SW480 (cell line): ENCODE measurements at places on chromosomes 5 and 9.

DNA sequence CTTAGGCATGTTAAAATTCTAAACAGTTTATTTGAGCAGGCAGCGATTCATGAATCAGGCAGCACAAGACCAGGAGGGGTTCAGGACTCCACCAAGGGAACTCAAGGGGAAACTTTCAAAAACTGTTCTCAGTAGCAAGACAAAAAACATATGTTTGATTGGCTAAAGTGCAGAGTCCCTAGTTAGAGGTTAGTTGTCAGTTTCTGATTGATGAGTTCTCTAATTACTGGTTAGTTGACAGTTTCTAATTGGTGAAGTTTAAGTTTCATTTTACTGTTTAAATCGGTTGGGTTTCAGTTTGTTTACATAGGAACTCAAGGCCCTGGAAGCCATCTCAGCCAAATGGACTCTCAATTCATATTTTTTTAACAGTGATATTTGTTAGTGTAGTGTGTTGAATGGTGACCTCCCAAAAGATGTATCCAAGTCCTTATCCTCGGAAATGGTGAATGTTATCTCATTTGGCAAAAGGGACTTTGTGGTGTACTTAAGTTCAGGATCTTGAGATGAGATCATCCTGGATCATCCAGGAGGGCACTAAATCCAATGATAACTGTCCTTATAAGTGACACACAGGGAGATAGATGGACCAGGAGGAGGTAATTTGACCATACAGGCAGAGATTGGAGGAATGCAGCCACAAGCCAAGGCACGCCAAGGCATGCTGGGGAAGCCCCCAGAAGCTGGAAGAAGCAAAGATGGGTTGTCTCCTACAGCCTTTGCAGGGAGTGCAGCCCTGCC is 219.2 kb upstream of the RAI14 start:
- no peak for DNase-seq

GRCh38 chr9:113471143-113471542 is 7.6 kb downstream of the RGS3 start:
- no peak for DNase-seq

- no peak for DNase-seq
Observed at GRCh38 chr9:101035098-101035497, 6.6 kb downstream of the PLPPR1 start.

GRCh38 chr5:174323878-174324281 is 278.4 kb downstream of the NSG2 start:
- DNase-seq = peak; percentile 78

GRCh38 chr5:53834500-53834899 is 274.1 kb downstream of the NDUFS4 start:
- no peak for DNase-seq

- DNase-seq = peak; percentile 65
Observed at GRCh38 chr5:76867827-76868693, 18.2 kb downstream of the S100Z start.

DNA sequence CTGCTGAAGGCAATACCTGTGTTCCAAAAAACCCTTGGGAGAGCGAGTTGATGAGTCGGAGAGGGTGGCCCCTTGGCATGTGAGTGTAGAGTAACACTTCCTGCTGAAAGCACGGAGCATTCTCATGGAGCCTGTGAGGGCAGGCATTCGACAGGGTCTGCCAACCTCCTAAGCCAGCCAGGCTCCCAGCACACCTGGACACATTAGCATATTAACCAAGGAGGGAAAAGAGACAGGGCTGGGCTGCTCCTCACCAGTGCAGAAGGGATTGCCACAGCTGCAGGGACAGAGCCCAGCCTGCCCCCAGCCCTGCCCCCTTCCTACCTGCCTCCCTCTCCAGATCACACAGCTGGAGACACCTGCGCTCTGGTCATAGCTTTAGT is 46.4 kb upstream of the SEMA4D start:
- no peak for DNase-seq

- no peak for DNase-seq
Observed at GRCh38 chr5:352639-353611, 31.4 kb downstream of the AHRR start.

DNA sequence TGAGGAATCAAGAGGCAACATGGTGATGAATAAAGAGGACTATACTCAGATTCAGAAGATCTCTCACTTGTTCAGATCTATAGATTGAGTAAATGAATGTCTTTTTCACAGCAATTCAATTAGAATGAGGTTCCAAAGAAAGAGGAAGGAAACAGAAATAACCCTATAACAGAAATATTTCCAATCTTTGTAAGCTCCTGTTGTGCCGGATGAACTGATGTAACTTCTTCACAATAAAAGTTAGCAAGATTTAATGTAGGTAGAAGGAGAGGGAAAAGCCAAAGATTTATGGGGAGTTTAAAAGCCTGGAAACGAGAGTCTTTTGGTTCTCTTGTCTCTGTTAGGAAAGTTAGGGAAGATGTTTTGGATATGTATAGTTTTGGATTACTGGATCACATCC is 92.1 kb downstream of the PBX3 start:
- no peak for DNase-seq

DNA sequence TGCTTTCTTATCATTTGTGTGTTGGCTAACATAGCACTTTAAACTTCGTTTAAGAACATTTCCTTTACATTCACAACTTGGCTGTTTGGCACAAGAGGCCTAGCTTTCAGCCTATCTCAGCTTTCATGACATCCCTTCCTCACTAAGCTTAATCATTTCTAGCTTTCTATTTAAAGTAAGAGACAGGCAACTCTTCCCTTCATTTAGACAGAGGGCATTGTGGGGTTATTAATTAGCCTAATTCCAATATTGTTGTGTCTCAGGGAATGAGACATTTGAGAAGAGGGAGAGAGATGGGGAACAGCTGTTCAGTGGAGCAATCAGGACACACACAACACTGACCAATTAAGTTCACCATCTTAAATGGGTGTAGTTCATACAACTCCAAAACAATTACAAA is 51.0 kb upstream of the OR2K2 start:
- no peak for DNase-seq

DNA sequence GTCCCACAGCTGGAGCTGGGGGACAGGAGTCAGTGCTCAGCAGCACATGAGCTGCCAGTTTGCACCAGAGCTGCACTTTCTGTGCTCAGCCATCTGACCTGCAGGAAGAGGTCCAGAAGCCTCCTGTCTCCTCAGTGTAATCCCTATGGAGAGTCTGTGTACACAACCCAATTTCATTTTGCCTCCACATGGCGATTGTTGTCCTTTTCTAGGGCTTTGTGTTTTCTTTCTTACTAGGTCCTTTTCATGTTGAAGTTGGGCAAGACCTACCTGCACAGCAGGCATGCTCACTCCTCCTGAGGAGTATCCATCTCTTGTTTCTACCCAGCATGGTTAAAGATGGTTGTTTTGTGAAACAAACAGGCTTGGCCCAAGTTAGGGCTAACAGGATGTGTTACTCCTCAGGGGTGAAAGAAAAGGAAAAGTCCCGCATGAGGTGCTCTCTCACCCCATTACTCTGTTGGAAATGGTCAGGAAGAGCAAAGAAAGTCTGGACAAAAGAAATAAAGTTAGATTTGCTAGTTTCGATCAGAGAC is 273.0 kb downstream of the TMEM167A start:
- no peak for DNase-seq

GRCh38 chr5:176702671-176703641 is 55.7 kb downstream of the TSPAN17 start:
- DNase-seq = no peak

GRCh38 chr5:151520294-151520693 is 70.8 kb downstream of the FAT2 start:
- no peak for DNase-seq

GRCh38 chr5:28823231-28823630 is 1784.8 kb upstream of the CDH9 start:
- no peak for DNase-seq

- no peak for DNase-seq
Observed at GRCh38 chr5:51731421-51732029, 348.3 kb downstream of the ISL1 start.

DNA sequence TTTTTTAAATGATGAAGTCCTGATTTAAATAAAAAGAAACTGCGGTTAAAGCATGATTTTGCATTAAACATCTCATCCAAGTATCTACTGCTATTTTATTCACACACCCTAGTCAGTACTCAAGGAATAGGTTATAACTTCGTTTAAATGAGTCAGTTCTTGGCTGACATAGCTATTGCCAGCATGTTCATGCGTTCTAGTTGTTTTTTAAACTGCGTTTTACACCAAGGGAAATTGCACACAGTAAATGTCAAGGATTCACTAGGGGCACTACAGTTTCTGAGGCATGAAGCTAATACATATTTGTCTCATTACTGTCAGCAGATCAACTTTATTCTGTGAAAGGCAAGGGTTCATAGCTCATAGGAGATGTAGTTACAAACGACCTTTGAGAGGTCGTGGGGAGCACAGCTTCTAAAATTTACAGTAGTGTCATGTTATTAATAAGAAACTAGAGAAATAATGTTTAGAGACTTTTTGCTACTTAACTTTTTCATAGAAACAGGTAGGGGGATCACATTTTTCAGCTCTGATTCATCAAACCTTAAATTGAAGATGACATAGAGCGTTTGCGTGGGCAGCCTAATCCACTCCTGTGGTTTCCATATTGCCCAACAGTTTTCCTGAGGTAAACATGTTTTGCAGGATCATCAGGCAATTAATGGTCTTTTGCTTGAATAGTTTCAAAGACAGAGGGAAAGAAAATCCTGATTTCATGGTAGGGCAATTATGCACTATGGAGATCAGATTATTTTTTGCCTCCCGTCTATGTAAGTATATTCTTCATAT is 2222.7 kb upstream of the WWC1 start:
- peak; percentile 52 for DNase-seq

- DNase-seq = no peak
Observed at GRCh38 chr5:144141585-144141984, 28.9 kb downstream of the YIPF5 start.

DNA sequence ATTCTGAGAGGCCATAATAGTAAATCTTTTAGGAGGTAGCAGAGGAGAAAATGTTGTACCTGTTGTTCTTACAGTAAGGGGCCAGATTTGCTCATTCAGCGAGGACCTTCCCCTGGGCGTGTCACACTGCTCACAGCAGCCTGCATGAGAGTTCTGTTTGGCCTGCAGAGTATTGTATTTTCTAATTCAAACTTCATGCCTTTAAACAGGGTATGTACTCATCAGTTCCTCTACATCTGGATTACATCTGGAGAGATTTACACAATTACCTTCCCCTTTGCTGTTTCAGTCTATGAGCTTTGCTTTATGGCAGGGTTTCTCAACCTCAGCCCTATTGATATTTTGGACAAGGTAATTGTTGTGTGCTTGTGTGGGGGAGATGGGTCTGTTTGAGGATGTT is 170.9 kb upstream of the STK32A start:
- no peak for DNase-seq

- DNase-seq = no peak
Observed at GRCh38 chr9:108903420-108904103, 30.4 kb downstream of the ELP1 start.

DNA sequence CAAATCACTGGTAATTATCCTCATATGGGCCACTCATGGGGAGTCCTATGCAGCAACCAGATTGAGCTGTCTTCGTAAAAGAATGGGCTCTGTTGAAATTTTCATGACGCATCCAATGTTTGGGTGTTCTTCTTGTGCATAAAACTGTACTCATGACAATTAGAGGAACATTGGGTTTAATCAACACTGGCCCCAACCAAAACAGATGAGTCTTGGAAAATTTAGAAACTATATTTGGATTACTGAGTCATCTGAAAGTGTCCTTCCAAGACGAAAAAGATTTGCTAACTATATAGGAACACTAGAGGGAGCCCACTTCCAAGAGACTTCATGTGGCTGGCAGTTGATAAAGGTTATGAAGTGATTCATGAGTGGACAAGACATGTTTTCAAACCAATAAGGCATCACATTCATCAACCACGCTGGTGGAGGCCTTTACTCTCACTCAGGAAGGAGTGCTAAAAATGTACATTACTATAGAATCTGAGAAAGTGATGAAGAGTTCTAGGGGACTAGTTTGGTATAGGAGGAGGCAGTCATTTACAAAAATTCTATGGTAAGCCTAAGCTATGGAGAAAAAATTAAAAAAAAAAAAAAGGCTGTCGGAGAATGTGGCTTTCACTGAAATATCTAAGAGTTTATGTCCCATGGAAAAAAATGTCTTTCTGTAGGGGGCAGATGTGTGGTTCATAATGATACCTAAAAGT is 313.5 kb downstream of the PRDM9 start:
- peak; percentile 64 for DNase-seq

- peak; percentile 36 for DNase-seq
Observed at GRCh38 chr5:164672931-164673694, 1167.7 kb downstream of the MAT2B start.

GRCh38 chr5:9497347-9497746 is 48.5 kb downstream of the SEMA5A start:
- no peak for DNase-seq

- DNase-seq = no peak
Observed at GRCh38 chr5:12911156-12911555, 1006.9 kb upstream of the CTNND2 start.

DNA sequence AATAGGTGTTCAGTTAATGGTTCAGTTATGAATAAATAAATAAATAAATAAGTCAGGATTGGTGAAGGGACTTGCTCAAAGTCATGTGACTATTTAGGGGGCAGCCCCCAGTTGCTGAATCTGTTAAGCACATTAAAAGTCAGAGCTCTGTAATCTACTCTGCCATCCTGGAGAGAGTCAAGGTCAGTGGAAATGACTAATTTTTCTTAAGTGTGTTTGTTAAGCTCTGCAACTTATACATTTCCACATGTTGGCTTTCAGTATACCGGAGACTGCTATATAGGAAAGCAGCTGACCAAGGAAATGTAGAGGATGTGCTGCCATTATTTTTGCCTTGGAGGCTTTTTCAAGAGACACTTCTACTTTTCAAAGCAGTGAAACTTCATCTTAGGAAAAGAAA is 57.9 kb downstream of the KIAA1958 start:
- DNase-seq = no peak

DNA sequence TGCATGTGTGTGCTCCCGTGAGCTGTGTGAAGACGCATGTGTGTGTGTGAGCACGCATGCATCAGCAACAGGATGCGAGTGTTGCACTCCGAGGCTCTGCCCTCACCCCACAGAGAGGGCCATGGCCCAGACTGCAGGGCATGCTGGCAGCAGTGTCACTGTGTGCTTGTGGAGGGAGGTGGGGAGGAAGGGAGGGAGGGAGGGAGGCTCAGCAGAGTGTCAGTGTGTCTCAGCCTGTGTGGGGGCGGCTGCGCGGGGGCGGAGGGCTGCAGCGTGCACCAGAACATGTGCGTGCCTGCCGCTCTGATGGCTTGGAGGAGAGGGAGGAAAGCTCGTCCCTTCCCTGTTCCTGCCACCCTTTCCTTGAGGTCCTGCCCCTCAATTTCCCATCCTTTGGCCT is 5.3 kb downstream of the CAMK2A start:
- no peak for DNase-seq

DNA sequence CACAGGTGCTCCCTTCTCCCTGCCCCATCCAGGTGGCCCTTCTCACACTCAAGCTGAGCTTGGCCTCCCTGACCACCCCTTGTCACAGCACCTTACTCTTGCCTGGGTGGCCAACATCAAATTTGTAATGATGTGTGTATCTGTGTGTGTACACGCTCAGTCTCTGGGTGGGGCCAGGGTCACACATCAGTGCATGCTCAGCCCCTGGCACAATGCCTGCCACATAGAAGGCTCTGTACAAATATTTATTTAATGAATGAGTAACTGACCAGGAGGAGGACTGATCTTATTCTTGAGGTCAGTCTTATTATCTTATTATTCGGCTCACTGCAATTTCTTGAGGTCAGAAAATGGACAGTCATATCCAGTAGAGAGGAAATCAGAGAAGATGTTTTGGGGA is 41.3 kb upstream of the HAND1 start:
- no peak for DNase-seq
